ENCODE measurements at places on chromosomes 2 and 18. TPM values are rescaled to one million over a fixed set of nuclear protein-coding genes. Genes with fewer than 3 reads are reported as not detected.

CD8B2 gene
- total RNA-seq = not detected

- H3K36me3 ChIP-seq = peaks cover 1% of the 10 kb centered on the region
- H3K27ac ChIP-seq = peak overlapping the region; percentile 80
- H3K4me1 ChIP-seq = peaks cover 45% of the 10 kb centered on the region
These were observed 629 bp downstream of the PRELID3A start for GRCh38 chr18:12408247-12408869.

- peaks cover 70% of the 10 kb centered on the region for H3K4me1 ChIP-seq
- no peaks in the 10 kb centered on the region for H3K27me3 ChIP-seq
- peaks cover 23% of the 10 kb centered on the region for H3K36me3 ChIP-seq
- H3K27ac ChIP-seq = no peak overlapping the region
- no peak overlapping the region for H3K4me3 ChIP-seq
These were observed 87.4 kb downstream of the MTCL1 start for GRCh38 chr18:8792688-8793316.

CHRND gene
- total RNA-seq = not detected

- no peak overlapping the region for H3K27ac ChIP-seq
- peaks cover 7% of the 10 kb centered on the region for H3K27me3 ChIP-seq
- no peaks in the 10 kb centered on the region for H3K36me3 ChIP-seq
- H3K4me1 ChIP-seq = peaks cover 7% of the 10 kb centered on the region
These were observed 25.9 kb upstream of the YES1 start for GRCh38 chr18:837922-838321.
